T follicular helper cell (primary cell): ENCODE measurements at places on chromosomes 6 and 20.

DNA sequence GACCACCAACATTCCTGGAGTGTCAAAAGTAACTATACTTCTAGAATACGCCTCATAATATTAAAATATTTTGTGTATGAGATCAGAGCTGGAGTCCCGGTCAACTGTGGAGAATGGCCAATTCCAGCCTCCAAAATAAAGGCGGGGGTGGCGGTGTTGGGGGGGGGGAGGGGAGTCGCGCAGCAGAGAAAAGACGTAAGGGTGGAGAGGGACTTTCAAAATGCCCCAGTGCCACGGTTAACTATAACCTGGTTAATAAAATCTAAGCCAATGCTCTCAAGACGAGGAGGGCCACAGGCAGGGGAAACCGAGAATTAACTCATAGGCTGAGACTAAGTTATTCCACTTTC is 1.3 kb downstream of the NUP153 start:
- no peak for DNase-seq

DNA sequence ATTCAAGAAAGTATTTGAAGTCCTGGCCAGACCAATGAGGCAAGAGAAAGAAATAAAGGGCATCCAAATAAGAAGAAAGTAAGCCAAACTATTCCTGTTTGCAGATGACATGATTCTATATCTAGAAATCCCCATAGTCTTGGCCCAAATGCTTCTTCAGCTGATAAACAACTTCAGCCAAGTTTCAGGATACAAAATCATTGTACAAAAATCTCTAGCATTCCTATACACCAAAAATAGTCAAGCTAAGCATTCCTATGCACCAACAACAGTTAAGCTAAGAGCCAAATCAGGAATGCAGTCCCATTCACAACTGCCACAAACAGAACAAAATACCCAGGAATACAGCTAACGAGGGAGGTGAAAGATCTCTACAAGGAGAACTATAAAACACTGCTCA is 60.1 kb upstream of the PHIP start:
- no peak for DNase-seq

DNA sequence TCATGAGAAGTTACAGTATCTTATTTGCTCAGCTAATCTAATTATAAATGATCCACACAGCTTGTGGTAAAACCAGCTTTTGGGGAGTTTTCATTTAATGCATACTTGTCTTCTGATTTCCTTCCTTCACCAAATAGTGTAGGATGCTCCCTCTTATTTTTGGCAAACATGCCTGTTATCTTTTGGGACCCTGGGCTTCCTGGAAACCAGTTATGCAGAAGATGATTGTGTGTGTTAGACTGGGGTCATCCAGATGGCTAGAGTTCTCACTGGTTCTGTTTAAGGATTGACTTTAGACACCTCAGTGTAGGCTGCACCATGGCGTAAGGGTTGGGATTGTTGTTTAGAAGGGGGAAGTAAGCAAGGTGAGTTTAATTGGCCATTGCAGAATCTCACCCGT is 61.3 kb downstream of the PTPN1 start:
- no peak for DNase-seq

- no peak for DNase-seq
Observed at GRCh38 chr6:3797231-3798054, 45.9 kb upstream of the PXDC1 start.

DNA sequence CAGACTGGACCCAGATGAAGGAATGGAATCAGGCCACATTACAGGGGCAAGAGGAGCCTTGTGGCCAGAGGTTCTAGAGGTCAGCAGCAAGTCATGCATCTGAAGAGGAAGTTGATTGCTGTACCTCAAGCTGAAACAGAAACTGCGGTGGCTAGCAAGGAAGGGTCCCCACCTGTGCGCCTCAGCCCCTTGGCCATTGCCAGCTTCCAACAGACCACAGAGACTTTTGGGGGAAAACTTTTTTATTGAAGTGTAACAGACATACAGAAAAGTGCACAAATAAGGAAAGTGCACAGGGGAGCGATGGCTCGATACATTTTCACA is 26.8 kb upstream of the SLC9A8 start:
- no peak for DNase-seq

- DNase-seq, result no peak
Observed at GRCh38 chr20:39623584-39624234, 661.6 kb downstream of the DHX35 start.

DNA sequence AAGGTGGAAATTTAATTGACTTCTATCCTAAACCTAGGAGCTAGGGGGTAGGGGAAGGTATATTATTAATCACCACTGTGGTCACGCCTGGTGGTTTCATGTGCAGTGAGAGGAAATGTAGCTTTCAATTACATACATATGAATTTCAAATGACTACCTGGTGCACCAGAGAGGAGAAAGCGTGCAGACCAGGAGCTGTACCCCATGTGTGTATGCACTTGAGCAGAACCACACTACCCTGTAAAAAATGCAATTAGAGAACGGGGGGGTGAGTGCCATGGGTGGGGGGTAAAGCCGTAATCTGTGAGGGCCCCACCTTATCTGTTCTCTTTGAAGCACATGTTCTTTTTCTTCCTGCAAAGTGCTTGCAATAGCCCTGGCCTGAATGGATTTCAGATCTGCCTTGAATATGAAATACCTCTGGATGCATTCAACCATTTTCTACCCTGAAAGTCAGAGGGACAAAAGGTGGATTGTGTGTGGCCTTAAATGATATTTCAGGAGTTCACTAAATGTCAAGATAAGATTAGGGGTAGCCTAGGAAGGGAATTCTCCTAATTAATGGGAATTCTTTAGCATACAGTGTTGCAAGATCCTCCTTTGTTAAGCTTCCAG is 30.9 kb upstream of the EDN3 start:
- no peak for DNase-seq
